ENCODE measurements at places on chromosomes 5 and 9. TPM values are rescaled to one million over a fixed set of nuclear protein-coding genes. Genes with fewer than 3 reads are reported as not detected.

Gene CORO2A
- total RNA-seq: 0.56 TPM

Gene LCN15
- total RNA-seq: not detected

Gene PCDHB12
- total RNA-seq: 0.28 TPM

Gene SAXO1
- total RNA-seq: under 0.01 TPM

Gene SMIM15
- total RNA-seq: 84.2 TPM

Gene FUT7
- total RNA-seq: not detected

Gene FBXL7
- 2.3 TPM for total RNA-seq

Gene BARHL1
- not detected for total RNA-seq

Gene CER1
- not detected for total RNA-seq

Gene FOXD4L5
- total RNA-seq: under 0.01 TPM

Gene CBY3
- total RNA-seq: not detected

Gene TERT
- total RNA-seq: not detected

Gene ANKRD18B
- total RNA-seq: 2.8 TPM

Gene FXN
- total RNA-seq: 1.4 TPM

Gene GADD45G
- 0.38 TPM for total RNA-seq

Gene NME5
- 1.7 TPM for total RNA-seq

Gene SLC34A3
- not detected for total RNA-seq

Gene GPRIN1
- total RNA-seq: 1.7 TPM

Gene PCAT7
- not detected for total RNA-seq

Gene AOPEP
- 84.9 TPM for total RNA-seq

Measured in regular cardiac myocyte (primary cell).